ENCODE measurements at places on chromosomes 6 and 20.
A peak's percentile ranks its signal among the peaks of the same experiment; 100 is the strongest.

- DNase-seq: peak; percentile 63
These were observed 182.6 kb downstream of the ERMARD start for GRCh38 chr6:169933839-169934698.

DNA sequence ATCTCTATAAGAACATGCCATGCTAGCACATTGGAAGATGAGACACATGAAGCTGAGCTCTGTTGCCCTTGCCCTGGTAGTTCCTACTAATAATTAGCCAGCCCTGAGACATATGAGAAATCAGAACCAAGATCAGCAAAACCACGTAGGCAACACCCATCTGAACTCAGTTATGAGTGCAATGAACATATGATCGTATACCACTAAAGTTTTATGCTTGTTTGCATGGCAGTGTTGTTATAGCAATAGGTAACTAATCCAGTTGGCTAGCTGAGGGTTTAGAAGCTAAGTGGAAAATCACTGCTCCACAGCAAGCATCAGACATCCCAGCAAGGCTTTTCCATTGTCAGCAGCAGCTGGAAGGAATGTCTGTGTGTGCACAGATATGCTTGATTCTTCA, 180.7 kb downstream of the BTBD3 start:
- DNase-seq: no peak

DNA sequence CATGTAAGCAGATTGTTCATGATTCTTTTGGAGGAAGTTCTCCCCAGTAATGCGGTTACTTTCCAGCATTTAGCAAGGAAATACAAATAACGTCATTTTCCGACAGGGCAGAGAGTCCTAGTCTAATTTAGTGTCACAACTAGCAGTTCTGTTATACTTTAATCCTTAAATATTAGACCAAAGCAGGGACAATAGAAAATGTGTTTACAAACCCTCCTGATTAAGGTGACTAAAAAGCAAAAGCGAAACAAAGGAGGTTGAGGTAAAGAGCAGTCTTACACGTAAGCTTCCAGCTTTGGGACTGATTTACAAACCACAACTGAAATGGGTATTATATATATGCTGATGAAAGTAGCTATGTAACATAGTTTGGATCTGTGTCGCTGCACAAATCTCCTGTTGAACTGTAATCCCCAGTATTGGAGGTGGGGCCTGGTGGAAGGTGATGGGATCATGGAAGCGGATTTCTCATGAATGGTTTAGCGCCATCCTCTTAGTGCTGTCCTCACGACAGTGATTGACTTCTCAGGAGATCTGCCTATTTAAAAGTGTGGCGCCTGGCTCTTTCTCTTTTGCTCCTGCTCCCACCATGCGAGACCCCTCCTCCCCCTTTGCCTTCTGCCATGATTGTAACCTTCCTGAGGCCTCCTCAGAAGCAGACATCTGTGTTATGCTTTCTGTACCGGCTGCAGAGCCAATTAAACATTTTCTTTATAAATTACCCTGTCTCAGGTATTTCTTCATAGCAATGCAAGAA, 81.9 kb downstream of the PLCB1 start:
- no peak for DNase-seq

- no peak for DNase-seq
These were observed 79.0 kb upstream of the FYN start for GRCh38 chr6:111952274-111952673.

DNA sequence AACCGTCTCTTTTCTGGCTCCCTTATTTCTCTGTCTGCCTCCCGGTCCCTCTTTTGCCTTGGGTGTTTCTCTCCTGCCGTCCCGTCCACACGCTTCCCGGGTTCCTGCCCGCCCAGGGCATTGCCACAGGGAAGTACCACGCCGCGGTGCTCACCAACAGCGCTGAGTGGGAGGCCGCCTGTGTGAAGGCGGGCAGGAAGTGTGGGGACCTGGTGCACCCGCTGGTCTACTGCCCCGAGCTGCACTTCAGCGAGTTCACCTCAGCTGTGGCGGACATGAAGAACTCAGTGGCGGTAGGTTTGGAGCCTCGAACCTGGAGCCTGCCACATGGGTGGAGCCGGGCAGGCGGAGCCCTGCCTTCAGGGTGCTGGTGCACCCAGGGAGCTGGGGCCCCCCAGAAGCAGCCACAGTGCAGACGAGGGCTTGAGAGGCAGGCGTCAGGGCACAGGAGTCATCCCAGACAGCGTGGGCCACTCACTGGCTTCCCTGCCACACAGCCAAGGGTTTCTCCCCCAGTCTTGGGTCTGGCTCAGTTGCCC, 21.3 kb downstream of the NPEPL1 start:
- peak; percentile 5 for DNase-seq

- DNase-seq: no peak
These were observed 1.8 kb downstream of the WDR46 start for GRCh38 chr6:33286946-33287914.

DNA sequence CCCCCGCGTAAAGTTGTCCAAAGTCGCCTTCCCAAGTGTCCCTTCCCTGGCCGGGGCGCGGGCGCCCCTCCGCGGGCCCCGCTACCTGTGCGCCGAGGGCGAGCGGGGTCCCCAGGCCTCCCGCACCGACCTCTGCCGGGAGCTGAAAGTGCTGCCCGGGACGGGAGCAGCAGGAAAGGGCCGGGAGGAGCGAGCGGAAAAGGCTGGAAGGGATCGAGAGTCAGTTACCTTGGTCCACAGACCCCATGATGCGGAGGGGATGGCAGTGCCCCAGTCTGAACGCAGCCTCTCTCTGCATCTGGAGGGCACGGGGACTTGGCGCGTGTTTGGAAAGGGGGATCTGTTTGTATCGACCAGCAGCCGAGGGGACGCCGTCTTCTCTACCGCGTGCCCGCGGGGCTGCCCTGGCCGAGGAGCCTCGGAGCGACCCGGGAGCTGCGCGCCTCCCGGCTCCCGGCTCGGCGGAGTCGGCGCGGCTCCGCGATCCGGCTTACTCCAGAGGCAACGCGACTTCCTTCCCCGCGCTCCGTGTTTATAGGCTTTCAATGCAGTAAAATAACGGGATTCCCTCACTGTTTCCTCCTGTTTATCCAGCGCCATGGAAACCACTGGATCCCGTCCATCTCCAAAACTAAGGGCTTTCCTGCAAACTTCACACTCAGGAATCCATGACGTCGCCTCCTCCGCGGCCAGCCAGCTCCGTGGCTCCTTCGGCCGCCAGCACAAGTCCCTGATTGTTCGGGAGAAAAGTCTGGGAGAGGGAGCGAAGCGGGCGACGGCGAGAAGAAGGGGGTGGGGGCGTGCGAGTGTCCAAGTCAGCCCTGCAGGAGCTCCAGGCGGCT, 20.0 kb upstream of the NFATC2 start:
- DNase-seq: peak; percentile 99

GRCh38 chr6:118122801-118123200, 215.7 kb downstream of the SLC35F1 start:
- DNase-seq: no peak

DNA sequence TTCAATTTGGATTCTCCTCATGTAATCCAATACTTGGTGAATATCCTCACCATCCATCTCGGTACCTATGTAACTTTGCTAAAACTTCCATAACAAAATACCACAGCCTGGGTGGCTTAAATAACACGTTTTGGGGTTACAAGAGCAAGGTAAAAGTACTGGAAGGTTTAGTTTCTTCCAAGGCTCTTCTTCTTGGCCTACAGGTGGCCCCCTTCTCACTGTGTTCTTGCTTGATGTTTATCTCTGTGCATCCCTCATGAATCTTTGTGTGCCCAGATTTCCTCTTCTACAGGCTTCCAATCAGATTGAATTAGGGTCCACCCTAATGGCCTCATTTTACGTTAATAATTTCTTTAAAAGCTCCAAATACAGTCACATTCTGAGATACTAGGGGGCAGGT, 163.3 kb upstream of the HCRTR2 start:
- DNase-seq: no peak

GRCh38 chr6:121539439-121539838, 104.0 kb downstream of the GJA1 start:
- no peak for DNase-seq

DNA sequence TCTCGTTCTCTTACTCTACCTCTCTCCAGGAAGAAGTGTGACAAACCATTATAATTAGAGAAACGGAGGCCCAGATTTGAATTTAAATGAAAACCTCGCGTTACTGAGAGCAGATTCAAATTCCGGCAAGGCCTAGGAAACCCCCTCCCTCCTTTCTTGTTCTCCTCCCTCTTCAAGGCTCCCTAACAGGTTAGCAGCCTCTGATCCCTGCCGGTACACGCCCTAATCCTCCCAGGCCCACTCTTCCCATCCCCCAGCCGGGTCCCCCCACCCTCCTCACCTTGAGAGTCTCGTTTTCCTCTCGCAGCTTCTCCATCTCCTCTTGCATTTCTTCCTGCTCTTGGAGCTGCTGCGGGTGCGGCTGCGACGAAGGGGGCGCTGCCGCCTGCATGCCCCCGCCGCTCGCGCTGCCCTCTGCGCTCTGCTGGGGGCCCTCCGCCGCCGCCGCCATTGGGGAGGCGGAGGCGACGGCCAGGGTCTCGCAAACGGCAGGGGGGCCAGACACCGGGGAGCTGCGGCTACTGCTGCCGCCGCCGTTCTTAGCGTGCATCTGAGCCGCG, 3.8 kb downstream of the MTCL3 start:
- peak; percentile 9 for DNase-seq
